ENCODE measurements at places on chromosomes 7 and 10.

- no peak for DNase-seq
Observed at GRCh38 chr10:102741726-102742237, 2.0 kb upstream of the WBP1L start.

DNA sequence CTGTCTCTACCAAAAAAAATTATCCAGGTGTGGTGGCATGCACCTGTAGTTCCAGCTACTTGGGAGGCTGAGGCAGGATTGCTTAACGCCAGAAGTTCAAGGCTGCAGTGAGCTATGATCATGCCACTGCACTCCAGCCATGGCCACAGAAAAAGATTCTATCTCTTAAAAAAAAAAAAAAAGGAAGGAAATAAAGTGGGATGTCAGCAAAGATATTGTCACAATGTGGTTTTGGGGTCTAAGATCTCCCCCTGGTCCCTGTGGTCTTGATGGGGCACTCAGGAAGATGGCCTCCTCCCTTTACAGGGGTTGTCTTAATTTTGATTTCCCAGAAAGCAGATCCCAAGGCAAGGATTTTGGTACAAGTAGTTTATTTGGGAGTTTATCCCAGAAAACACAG lies 7.4 kb upstream of the KAZALD1 start:
- no peak for DNase-seq

- DNase-seq: no peak
Observed at GRCh38 chr7:74560086-74560719, 97.3 kb upstream of the GTF2I start.

- DNase-seq: peak; percentile 96
Observed at GRCh38 chr10:93458821-93459257, 23.3 kb downstream of the MYOF start.

DNA sequence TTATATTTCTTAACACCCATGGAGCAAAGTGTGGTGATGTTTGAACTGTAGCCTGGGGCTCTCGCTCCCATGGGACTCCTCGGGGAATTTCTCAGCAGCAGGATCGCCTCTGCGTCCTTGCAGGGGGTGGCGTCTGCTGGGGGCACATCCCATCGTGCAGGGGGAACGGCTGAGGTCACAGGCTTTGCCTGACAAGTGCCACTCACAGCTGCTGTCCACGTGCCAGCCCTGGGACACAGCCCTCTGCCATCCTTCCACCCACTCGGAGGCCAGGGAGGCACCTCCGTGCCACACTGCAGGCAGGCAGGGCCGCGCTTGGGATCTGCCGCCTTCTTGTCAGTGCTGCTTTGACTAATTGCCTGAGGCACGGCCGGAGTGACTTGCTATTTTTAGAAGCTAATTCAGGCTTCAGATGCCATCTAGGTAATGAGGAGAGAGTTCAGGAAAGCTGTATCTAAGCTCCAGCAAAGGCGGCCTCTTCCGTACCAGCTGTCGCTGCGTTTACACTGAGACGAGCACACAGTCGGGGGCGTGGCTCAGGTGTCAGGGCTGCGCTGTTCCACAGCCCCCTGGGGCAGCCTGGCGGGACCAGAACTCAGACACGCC lies 45.7 kb downstream of the PITRM1 start:
- no peak for DNase-seq

DNA sequence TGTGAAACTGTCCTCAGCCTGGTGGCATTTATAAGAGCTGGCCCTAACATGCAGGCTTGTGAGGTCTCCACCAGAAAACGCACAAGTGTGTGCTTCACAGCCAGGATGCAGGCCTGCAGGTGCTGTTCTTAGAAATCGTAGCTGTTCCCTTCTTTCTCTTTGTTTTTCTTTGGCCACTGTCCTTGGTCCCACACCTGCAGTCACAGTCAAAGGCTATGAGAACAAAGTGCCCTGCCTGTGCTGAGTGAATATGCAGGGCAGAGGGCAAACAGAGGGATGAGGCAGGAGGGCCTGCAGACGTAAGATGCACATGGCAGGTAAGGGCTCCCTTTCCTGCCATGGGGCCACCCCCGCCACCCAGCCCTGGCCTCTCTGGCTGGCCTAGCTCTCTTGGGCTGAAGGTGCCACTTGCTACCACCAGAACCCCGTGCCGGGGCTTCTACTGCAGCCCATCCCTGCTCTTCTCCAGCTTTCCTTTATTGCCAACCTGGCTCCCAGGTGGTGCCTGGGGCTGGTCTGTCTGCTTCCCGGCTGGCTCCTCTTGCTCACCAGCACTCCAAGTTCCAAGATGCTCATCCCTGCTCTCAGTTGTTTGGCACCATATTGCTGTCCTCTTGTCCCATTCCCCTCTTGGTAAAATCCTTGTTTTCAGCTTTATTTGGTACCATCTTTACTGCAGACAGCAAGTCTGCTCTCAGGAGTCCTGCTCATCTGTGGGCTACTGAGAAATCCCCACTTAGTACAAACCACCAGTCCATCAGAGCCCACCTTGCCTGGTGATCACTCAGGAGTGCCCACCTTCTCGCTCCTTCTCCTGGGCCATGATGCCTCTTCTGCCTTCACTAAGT lies 308.1 kb upstream of the ZMIZ1 start:
- DNase-seq: no peak

GRCh38 chr10:4834898-4835405 lies 8.9 kb downstream of the AKR1E2 start:
- DNase-seq: no peak

GRCh38 chr10:7048061-7048460 lies 362.8 kb downstream of the SFMBT2 start:
- no peak for DNase-seq

DNA sequence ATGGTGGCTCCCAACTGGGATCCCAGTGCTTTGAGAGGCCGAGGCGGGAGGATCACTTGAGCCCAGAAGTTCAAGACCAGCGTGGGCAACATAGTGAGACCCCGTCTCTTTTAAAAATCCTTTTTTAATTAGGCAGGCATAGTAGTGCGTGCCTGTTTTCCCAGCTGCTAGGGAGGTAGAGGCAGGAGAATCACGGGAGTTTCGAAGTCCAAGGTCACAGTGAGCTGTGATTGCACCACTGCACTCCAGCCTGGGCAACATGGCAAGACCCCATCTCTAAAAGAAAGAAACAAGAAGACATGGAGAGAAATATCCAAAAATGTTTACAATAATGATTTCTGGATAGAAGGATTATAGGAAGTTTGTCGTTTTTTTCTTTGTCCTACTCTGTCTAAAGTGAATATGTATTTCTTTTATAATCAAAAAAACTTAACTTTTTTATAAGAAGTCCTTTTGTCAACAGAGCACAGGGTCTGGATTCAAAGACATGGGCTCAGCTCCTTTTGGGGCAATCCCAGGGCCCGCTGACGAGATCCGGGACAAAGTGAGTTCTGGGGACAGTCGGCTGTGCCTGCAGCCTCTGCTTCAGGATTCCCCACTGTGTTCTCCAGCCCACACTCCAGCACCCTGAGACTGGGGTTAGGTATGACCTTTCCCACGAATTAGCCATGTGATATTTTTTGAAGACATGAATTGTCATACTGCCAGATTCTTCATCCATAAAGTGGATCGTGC lies 45.6 kb downstream of the PDGFA start:
- DNase-seq: no peak

DNA sequence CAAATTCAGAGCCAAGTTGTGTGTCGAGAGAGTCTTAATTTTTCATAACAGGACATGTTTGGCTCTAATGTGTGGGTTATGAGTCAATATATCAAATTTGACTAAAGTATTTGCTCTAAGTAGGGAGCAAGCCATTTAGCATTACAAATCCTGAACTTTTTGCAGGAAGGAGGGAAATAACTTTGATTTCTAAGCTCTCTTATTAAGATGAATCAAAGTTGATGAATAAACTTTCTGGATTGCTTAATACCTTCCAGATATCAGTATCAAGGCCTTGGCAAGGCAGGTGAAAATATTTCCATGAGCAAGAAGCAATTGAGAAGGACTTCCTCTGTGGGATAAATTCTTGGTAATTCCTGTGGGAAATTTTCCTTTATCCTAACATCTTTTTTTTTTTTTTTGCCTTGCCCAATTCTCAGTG lies 258.8 kb downstream of the AHR start:
- DNase-seq: no peak

DNA sequence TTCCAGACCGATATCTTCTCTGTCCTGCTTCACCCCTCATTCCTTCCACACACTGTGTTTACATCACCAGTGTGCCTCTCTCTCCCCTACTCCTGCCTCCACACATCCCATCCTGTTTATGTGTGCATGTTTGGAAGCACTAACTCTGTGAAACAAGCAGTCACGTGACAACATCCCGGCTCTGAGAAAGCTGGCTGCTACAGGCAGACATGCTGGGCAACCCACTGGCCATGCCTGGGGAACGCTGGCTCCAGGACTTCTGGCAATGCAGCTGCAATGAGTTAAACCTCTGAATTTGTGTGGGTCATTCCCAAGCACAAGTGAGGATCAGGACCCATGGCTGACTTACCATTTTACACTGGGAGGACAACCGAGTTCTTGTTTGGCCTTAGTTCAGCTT lies 74.0 kb downstream of the WNT2 start:
- no peak for DNase-seq

- DNase-seq: no peak
Observed at GRCh38 chr7:27547401-27547800, 115.3 kb downstream of the HIBADH start.

DNA sequence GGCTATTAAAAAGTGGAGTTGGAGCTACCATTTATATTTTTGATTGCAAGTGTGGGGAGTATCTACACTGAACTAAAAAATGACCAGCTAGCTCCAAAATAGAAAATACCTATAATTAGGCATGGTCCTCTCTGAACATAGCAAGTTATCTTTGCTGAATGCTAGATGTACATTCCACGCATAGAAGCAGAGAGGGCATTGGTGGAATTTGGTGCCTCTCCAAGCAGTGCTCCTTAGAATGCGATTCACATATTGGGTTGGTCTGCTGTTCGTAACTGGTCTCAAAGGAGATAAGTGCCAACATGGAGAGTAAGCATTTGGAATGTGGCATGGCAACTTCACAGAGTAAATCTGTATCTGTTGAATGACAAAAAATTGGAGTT lies 196.2 kb downstream of the PTN start:
- DNase-seq: no peak

DNA sequence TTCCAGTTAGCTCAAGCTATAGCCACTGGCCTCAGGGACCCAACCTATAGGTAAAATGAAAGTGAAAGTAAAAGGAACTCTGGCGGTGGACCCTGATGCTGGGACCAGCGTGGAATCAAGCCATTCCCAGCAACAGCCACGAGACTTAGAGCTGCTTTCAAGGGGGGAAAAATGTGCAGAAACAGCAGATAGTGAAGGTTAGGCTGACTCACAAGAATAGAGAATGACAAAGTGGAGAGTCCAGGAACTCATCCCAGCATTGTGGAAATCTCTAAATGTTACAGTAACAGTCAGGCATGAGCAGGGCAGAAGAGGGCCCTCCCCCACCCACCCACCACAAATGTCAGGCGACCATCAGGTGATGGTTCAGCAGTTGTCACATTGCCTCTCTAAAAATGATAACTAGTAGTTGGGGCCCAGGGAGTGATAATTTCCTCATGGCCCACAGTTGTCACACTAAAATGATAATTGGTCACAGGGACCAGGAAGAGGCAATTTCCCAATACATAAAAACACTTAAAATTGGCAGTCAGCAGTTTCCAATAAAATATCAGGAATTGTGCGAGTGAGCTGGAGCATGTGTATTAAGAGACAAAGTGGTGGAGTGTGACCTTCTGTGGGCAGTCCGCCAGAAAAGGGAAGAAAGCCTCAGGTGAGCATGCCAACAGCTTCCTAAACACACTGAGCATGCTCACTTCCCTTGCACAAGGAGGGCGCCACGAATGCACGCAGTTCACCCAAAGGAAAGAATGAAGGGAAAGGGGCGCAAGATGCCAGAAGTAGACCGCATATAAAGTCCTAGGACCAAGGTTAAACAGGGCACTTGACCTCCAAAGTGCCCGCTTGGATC lies 129.8 kb upstream of the PPP1R3A start:
- DNase-seq: no peak

DNA sequence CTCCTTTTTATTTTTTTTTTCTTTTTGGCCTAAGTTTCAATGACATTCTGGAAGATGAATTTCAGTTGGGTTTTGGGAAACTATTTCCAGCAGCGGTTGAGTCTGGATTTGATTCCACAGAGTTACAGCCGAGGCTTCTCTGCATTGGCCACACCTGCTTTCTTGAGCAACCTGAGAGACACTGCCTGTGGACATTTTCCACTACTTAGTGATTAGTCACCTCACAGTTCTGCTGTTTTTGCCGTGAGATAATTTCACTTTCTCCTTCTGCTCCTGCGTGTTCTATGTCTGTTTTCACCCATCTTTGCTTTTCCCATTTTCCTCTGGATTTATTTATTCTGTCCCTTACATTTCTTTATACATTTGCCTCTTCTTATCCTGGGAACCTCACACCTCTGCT lies 243.0 kb downstream of the BICC1 start:
- no peak for DNase-seq

DNA sequence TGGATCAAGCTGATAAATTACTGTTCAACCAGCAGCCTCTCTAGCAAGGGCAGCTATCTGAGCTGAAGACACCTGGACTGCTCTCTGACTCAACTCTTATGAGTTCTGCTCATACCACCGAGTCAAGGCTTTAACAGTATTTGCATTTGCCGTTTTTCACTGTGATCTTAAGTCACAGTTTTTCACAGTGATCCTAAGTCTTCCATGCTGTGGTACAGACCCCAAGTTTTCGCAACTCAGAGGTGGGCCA lies 31.3 kb downstream of the PIP4K2A start:
- DNase-seq: no peak

DNA sequence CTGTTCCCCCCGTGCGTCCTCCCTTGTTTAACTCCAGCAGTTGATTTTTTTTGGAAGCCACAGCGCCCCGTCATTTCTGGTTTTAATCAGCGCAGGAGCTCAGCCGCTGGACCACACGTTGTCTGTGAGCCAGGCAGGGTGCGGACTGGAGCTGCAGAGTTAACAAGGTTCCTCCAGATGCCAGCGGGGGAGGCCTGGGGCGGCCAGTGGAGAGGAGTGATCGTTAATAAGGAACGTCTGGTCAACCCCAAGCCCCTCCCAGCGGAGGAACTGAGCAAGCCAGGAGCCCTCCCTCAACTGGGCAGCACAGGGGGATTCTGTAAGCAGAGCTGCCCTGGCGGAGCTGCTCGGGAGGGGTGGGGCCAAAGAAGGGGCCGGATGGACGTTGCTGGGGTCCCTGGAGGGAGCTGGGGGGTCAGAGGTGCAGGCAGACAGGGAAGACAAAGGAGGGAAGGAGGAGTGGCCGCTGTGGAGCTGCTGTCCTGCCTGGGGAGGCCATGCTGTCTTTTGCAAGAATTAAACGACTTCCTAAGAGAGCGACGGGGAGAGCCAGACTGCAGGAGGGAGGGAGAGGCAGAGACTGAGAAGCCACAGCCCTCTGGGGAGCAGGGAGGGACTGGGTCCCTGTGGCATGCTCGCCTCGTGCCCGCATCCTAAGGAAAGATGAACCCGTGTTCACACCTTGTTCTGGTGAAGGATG lies 537.1 kb upstream of the FOXK1 start:
- DNase-seq: no peak
